ENCODE measurements at places on chromosomes 3 and 15.

DNA sequence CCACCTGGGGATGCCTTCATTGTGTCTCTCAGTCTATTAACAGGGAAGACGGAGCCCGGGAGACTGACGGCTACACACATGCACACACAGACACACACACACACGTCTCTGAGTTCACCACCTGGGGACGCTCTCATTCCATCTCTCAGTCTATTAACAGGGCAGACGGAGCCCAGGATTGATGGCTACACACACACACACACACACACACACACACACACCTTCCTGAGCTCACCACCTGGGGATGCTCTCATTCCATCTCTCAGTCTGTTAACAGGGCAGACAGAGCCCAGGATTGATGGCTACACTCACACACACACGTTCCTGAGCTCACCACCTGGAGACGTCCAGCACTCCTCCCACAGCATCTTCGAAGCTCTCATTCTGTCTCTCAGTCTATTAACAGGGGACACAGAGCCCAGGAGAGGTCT is 143.9 kb downstream of the OR4M2 start:
- no peak overlapping the region for H3K4me3 ChIP-seq
- H3K27ac ChIP-seq = no peak overlapping the region
- no peaks in the 10 kb centered on the region for H3K27me3 ChIP-seq
- H3K36me3 ChIP-seq = no peaks in the 10 kb centered on the region
- no peak for DNase-seq

- H3K27ac ChIP-seq = no peak overlapping the region
- H3K4me1 ChIP-seq = no peaks in the 10 kb centered on the region
- no peak for DNase-seq
Observed at GRCh38 chr3:29070959-29071634, 209.8 kb upstream of the RBMS3 start.

- H3K36me3 ChIP-seq = no peaks in the 10 kb centered on the region
- no peak overlapping the region for H3K4me3 ChIP-seq
- no peak for DNase-seq
- H3K27ac ChIP-seq = no peak overlapping the region
- no peaks in the 10 kb centered on the region for H3K27me3 ChIP-seq
Observed at GRCh38 chr3:177835008-177835407, 637.7 kb upstream of the TBL1XR1 start.

- no peak overlapping the region for H3K27ac ChIP-seq
- no peaks in the 10 kb centered on the region for H3K4me1 ChIP-seq
- DNase-seq = no peak
- no peak overlapping the region for H3K4me3 ChIP-seq
- H3K36me3 ChIP-seq = no peaks in the 10 kb centered on the region
- no peaks in the 10 kb centered on the region for H3K27me3 ChIP-seq
Observed at GRCh38 chr3:143736205-143736997, 111.9 kb downstream of the SLC9A9 start.

DNA sequence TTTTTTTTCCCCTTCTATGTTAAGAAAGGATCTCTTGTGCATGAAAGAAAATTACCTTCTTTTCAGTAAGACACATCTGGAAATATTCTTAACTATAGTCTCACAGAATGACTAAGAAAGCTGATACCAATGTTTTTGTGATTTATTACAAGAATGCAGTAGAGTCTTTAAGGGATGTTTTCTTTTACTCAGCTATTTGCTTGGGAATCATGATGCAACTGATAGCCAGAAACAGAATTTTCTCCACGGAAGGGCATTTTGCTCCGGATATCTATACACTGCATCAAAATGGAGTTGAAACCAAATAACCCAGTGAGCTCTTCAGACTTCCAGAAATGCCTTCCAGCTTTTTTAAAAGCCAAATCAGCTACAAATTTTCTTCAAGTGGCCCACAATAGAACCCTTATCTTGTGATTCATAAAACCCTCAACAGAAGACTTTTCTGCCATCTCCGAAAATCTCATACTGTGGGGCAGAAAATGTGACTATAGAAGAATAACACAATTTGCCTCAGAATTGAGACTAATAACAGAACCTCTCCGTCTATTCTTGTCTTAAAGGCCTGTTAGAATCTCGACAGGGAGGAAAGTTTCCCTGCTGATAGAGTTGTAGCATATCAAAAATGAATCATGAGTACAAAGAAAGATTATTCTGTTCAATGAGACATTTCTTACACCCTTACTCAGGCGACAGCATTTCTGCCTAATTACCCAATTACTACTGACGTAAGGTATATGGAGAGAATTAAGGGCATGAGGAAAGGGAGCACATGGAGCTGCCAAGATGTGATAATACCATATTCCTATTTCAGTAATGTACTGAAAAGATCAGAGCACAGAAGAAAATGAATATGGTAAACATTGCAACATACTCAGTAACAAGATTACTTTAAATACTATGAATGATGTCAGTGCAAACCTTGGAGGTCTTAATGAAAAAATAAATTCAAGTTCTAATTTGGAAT is 900.1 kb downstream of the ROBO1 start:
- no peaks in the 10 kb centered on the region for H3K27me3 ChIP-seq
- H3K4me1 ChIP-seq = no peaks in the 10 kb centered on the region
- no peaks in the 10 kb centered on the region for H3K36me3 ChIP-seq
- no peak for DNase-seq
- H3K4me3 ChIP-seq = no peak overlapping the region

DNA sequence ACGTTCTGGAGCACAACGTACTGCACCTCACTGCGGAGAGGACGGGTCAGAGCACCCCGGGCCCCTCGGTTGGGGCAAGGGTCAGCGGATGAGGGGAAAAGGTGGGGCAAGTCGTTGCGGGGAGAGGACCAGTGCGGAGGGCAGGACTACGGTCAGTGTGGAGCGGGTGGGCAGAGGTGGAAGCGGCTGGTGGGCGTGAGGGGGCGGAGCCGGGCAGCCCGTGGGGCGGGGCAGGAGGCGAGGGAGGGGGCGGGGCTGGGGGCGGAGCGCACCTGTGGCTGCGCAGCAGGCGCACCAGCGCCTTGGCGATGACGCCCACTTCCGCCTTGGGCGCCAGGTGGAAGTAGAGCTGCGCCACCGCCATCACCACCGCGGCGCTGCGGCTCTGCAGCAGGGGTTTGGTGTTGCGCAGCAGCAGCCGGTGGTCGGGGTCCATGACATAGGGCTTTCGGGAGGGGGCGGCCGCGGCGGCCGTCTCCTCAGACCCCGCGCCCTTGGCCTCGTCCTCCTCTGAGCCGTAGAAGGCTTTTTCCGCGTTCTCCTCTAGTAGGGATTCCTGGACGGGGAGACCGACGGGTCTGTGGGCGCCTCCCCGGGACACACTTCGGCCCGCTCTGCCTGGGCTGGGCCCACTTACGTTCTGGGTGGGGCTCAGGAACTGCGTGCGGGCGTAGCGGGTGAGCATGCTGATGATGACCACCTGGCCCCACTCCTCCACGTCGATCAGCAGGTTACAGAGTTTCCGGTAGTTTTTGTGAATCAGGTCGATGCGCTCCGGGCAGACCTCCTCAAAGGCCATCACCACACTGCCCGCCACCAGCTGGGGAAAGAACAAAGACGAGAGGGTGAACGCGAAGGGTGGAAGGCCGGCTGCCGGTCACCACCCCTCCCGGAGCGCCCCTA is 29.2 kb downstream of the AP3B2 start:
- H3K27ac ChIP-seq = peak overlapping the region; percentile 62
- peak; percentile 68 for DNase-seq
- peak overlapping the region; percentile 67 for H3K4me3 ChIP-seq
- H3K4me1 ChIP-seq = no peaks in the 10 kb centered on the region

All from effector memory CD4-positive, alpha-beta T cell (primary cell).